HT1080 (cell line): ENCODE measurements at places on chromosomes 4 and X. TPM values are rescaled to one million over a fixed set of nuclear protein-coding genes. Genes with fewer than 3 reads are reported as not detected.
A peak's percentile ranks its signal among the peaks of the same experiment; 100 is the strongest.

ABRAXAS1 gene
- total RNA-seq: 11.8 and 14.6 TPM in 2 replicates

FSTL5 gene
- 0.02 TPM in 1 of 2 replicates, not detected in the other for total RNA-seq

ITGB1BP2 gene
- 0.97 and 1.00 TPM in 2 replicates for total RNA-seq

DNA sequence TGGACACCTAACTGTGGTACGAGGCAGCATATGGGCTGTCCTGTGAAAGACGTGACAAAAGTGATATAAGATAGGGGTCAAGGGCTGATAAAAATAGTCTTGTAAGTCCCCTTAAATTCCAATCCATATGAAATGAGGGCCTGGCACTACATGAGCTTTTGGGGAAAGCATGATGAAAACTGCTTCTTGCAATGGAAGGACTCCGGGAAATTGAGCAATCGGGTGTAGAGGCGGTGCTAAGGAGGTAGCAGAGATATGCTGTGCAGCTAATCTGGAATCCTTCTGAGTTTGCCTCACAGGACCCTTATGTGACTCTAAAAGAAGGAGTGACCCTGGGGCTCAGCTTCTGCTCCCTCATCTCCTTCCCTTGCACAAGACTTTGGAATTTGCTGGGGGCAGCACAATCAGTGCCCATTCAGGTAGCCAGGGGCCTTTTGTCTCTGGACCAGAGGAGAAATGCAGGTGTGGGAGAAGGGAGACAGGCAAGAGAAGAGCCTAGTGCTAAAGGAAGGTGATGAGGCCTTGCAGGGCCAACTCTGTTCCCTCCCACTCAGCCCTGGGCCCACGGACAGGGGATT is 12.8 kb downstream of the CLDN2 start:
- no peak for DNase-seq

DNA sequence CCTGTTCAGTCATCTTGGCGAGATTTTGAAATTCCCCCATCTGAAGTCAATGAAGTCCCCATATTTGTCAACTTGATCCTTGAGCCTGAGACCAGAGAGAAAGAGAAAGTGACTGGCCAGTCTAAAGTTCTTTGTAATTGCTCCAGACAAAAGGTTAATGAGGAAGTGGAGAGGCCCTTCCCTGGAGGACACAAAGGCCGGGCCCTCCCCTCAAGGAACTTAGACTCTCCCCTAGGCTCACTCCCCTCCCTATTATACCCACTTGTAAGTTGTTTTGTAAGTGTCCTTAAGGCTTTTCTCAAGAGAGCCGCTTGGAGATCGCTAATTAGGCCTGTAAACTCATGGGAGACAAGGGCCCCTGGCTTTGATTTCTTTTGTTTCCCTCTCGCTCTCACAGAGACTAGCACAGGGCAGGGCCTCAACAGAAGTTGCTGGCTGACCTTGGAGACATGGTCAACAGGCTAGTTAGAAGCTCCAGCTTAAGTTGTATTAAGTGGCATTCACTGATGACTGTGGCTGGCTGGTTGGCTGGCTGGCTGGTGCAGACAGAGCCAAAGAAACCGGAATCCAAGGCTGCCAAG is 20.3 kb upstream of the GPC4 start:
- no peak for DNase-seq

P2RY8 gene
- total RNA-seq: 1.1 and 1.3 TPM in 2 replicates

- DNase-seq: no peak
Observed at GRCh38 chrX:132090403-132091159, 37.2 kb downstream of the FRMD7 start.

GYG2 gene
- total RNA-seq: not detected in 2 replicates

DDX60 gene
- 5.2 and 7.7 TPM in 2 replicates for total RNA-seq

- DNase-seq: no peak
Observed at GRCh38 chr4:3719836-3720235, 46.3 kb upstream of the ADRA2C start.

MAGEB6 gene
- total RNA-seq: 0.23 and 0.43 TPM in 2 replicates

DNA sequence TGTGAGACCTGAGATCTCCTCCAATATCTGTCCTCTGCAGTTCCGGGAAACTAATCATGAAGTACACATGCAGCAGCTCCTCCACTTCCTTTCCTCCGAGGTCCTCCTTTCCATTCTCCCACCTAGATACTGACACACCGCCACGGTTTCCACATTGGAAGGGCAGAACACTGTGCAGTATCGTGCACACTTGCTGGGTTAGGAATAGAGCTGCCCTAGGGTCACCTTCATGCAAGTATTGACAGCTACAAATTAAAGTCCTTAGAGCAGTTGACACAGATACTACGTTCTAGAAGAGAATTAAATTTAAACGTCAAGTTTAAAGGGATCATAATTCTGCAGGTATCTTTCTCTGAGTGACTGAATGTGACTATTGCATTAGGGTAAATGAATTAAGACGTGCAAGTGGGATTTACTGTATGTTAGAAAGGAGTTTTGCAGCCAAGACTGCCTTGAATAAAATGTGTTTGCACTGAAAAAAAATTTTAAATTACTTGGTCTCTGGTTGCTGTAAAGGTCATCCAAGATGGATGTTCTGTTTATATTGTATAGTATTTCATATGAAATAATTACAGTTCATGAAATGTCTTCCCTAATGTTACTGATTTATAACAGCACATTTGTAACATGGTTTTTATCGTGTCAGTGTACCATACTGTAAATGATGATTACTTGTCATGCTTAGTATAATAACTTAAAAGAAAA is 117.7 kb downstream of the STOX2 start:
- no peak for DNase-seq

DNA sequence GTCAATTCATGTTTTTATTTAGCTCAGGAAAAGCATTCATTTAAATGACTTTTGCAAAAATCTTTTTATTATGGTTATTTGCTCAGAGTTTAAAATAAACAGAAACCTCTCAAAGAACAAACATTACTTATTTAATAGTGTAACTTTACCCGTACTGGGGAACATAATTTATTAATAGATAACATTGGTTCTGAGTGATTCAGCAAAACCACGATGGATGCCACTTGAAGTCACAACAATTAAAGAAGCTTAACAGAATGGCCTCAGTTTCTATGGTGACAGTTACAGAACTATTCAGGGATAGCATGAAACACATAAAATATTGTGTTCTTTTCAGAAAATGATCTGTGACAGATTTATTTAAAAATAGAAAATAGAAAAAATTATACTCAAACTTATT is 368.7 kb downstream of the CCSER1 start:
- no peak for DNase-seq

DNA sequence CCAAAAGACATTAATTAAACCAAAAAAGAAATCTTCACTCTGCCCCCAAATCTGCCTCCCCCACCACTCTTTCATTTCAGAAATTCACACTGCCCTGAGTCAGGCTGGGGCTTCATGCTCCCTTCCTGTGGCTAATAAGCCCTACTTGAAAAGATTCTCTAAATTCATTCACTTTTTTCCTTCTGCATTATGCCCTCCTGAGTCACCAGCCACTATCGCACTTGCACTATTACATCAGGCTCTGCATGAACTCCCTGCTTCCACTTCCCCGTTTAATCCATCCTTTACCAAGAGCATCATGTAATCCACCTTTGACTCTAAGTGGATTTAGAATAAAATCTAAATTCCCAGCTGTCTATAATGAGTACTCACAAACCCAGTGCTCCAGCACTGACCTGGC is 295.4 kb upstream of the KLF3 start:
- DNase-seq: peak; percentile 84

GRCh38 chrX:12611471-12611870 is 179.7 kb upstream of the PRPS2 start:
- no peak for DNase-seq

- DNase-seq: no peak
Observed at GRCh38 chr4:170256807-170257206, 167.1 kb upstream of the AADAT start.

DNA sequence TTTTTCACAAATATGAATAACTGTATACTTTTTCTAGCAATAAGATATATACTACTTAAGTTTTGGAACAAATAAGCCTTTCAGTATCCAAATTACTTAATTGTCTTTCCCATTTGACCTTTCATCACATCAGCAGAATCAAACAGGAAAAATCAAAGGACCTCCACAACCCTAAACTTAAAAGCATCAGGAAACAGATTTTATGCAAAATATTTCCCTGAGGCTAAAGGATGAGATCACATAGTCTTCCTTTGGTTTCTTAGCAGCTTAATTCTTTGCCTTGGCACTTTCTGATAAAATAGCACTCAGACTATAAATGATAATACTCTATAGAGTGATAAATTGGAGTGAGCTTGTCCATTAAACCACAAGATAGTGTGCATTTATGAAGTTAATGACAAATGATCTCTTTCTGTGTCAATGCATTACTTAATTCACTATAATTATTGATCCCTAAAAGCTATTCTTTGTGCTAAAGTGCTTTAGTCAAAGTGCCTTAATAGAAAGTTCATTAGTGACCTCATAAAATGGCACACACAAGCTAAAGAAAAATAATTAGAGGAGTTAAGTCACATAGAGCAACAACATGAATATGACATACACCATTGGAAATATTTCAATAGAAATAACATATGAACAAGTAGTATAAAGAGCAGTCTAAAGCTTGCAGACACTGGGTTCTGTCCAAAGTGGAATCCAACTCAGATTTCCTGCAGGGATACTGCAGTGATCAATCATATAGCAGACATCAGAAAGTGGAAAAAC is 15.7 kb upstream of the NDST3 start:
- no peak for DNase-seq

- peak; percentile 18 for DNase-seq
Observed at GRCh38 chrX:17535229-17535628, 160.2 kb downstream of the NHS start.
